Uterus (tissue), 4 donors: ENCODE measurements at places on chromosomes 2 and 18. TPM values are rescaled to one million over a fixed set of nuclear protein-coding genes. Genes with fewer than 3 reads are reported as not detected.

Gene TTN
- total RNA-seq, result 1.8 TPM

Gene TUBA3E
- total RNA-seq, result not detected

Gene MLPH
- 1.2 TPM for total RNA-seq

DNA sequence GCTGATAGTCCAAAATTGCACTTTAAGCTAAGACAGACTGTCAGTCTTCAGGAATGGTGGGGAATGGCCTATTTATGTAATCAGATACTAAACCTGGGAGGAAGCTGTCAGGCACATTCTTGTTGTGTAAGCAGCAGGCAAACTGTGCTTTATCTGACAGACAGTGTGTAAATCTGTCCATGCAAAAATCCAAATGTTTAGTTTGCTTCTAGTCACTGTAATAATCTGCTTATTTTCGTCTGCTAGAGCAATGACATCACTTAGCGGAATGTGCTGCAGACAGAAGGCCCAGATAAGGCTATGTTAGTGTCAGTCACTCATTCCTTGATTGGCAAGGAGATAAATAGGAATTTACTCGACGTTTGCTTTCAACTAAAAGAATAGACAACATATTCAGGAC is 263.5 kb downstream of the ZNF407 start:
- H3K4me3 ChIP-seq, result no peak overlapping the region
- H3K36me3 ChIP-seq, result no peaks in the 10 kb centered on the region
- H3K4me1 ChIP-seq, result no peaks in the 10 kb centered on the region
- DNase-seq, result no peak

Gene PIEZO2
- total RNA-seq, result 1.8 TPM

GRCh38 chr2:102310964-102311640 is at the start of gene IL1RL1:
Gene IL1RL1 (plus strand): TSS chr2:102311563. CDS start chr2:102338265, 26,702 bp downstream.
- no peak for DNase-seq
- no peak within 1 kb of the TSS for H3K4me3 ChIP-seq
- H3K27me3 ChIP-seq, result no peaks in the 10 kb centered on the region
- H3K27ac ChIP-seq, result no peak within 1 kb of the TSS

- no peak for DNase-seq
- no peak overlapping the region for H3K27ac ChIP-seq
- no peaks in the 10 kb centered on the region for H3K4me1 ChIP-seq
- no peaks in the 10 kb centered on the region for H3K36me3 ChIP-seq
These were observed 263.9 kb upstream of the UBE2E3 start for GRCh38 chr2:180716186-180717180.

Gene CNRIP1
- 58.1 TPM for total RNA-seq

Gene LOXL3
- 26.5 TPM for total RNA-seq

DNA sequence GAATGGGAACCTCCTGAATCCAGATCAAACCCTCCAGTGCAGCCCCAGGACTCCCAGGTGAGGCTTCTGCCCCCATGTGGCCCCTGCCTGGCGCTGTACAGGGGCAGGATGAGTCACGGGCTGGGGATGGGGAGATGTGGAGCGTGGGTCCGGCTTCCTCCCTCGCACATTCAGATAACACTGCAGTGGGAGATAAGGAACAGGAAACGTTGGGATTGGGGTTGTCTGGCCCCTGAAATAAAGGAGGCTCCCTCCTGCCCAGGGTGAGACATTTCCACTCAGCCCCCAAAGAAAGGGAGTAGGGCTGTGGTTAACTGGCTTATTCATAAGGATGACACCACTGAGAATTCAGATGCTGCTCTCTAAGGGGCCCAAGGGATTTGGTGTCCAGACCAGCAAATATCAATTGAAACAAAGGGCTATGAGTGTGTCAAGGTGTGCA is 30.7 kb downstream of the IGFBP5 start:
- no peak for DNase-seq
- no peak overlapping the region for H3K4me3 ChIP-seq
- H3K36me3 ChIP-seq, result no peaks in the 10 kb centered on the region
- no peaks in the 10 kb centered on the region for H3K4me1 ChIP-seq
- H3K27ac ChIP-seq, result peak overlapping the region; percentile 39

Gene TFCP2L1
- 6.2 TPM for total RNA-seq

DNA sequence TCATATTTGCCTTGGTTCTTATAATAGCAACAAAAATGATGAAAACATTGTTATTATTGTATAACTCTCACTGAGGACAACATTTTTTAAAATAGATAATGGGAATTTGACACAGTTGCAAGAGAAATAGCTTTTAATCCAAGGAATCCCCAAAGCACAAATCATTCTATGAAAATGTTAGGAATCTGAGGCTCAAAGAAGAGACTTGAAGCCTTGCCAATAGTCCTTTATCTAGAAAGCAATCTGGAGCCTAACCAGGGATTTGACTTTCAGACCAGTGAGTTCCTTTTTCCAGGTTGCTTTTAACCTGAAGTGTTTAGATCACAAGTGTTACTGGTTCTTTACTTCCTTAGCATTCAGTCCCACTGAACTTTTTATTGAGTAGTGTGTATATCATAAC is 574.5 kb upstream of the ZEB2 start:
- H3K27me3 ChIP-seq, result no peaks in the 10 kb centered on the region
- no peak for DNase-seq
- no peak overlapping the region for H3K4me3 ChIP-seq
- H3K4me1 ChIP-seq, result no peaks in the 10 kb centered on the region
- no peak overlapping the region for H3K27ac ChIP-seq
- H3K36me3 ChIP-seq, result no peaks in the 10 kb centered on the region

Gene TBR1
- not detected for total RNA-seq

DNA sequence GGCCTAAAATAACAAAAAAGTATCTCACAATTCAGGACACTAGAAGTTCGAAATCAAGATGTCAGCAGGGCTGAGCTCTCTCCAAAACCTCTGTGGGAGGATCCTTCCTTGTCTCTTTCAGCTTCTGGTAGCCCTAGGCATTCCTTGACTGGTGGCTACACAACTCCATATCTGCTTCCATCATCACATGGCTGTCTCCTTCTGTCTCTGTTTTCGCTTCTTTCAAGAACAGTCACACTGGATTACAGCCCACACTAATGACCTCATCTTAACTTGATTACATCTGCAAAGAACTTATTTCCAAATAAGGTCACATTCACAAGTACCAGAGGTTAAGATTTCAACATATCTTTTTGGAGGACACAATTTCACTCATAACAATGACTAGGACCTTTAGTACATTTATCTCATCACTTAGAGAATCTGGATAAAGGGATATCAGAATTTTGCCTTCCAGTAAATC is 275.2 kb downstream of the IRS1 start:
- peak; percentile 80 for DNase-seq
- H3K36me3 ChIP-seq, result no peaks in the 10 kb centered on the region
- peak overlapping the region; percentile 4 for H3K27ac ChIP-seq

GRCh38 chr18:77970814-77971213 is 721.2 kb downstream of the GALR1 start:
- no peak for DNase-seq
- no peak overlapping the region for H3K27ac ChIP-seq
- no peaks in the 10 kb centered on the region for H3K4me1 ChIP-seq
- H3K36me3 ChIP-seq, result no peaks in the 10 kb centered on the region
- H3K27me3 ChIP-seq, result no peaks in the 10 kb centered on the region

GRCh38 chr2:71243634-71244301 is 16.9 kb upstream of the PAIP2B start:
- no peaks in the 10 kb centered on the region for H3K27me3 ChIP-seq
- H3K27ac ChIP-seq, result no peak overlapping the region
- H3K4me3 ChIP-seq, result no peak overlapping the region
- DNase-seq, result no peak
- no peaks in the 10 kb centered on the region for H3K4me1 ChIP-seq

Gene SERPINB8
- 10.3 TPM for total RNA-seq

Gene ANTXR1
- total RNA-seq, result 63.0 TPM

Gene DES
- total RNA-seq, result 3,551 TPM

Gene KCNJ3
- total RNA-seq, result not detected

Gene MEP1B
- not detected for total RNA-seq

GRCh38 chr2:119142824-119143223 is 15.7 kb downstream of the C1QL2 start:
- no peak overlapping the region for H3K4me3 ChIP-seq
- H3K27ac ChIP-seq, result no peak overlapping the region
- no peak for DNase-seq
- no peaks in the 10 kb centered on the region for H3K36me3 ChIP-seq

GRCh38 chr2:103346780-103347179 is 584.9 kb downstream of the TMEM182 start:
- H3K36me3 ChIP-seq, result no peaks in the 10 kb centered on the region
- no peaks in the 10 kb centered on the region for H3K27me3 ChIP-seq
- H3K27ac ChIP-seq, result no peak overlapping the region
- DNase-seq, result no peak
- H3K4me1 ChIP-seq, result no peaks in the 10 kb centered on the region

GRCh38 chr2:182611009-182611408 is 105.0 kb upstream of the DNAJC10 start:
- no peak overlapping the region for H3K27ac ChIP-seq
- no peak overlapping the region for H3K4me3 ChIP-seq
- DNase-seq, result no peak

Gene SETBP1
- total RNA-seq, result 16.8 TPM

GRCh38 chr2:130390460-130391057 is 34.7 kb downstream of the PTPN18 start:
- peak overlapping the region; percentile 52 for H3K4me3 ChIP-seq
- H3K27me3 ChIP-seq, result no peaks in the 10 kb centered on the region
- H3K36me3 ChIP-seq, result no peaks in the 10 kb centered on the region
- no peaks in the 10 kb centered on the region for H3K4me1 ChIP-seq
- no peak for DNase-seq
- H3K27ac ChIP-seq, result peak overlapping the region; percentile 82

DNA sequence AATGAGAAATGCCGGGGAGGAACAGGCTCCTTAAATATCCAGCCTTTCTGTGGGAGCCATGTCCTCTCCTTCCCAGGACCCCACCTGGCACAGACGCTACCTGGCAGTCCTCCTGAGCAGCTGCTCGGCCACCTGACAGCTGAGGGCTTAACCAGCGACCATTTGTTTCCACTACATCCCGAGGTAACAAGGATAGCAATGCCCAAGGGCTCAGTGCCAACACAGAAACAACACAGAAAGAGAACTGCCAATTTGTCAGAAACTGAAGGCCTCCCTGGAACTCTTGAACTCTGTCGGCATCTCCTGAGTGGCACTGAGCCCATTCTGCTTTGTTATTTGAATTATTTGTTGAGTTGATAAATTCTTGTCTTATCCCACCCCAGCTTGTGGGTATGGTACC is 122.2 kb upstream of the ARHGAP28 start:
- H3K4me1 ChIP-seq, result no peaks in the 10 kb centered on the region
- no peaks in the 10 kb centered on the region for H3K36me3 ChIP-seq
- no peak overlapping the region for H3K27ac ChIP-seq
- H3K27me3 ChIP-seq, result no peaks in the 10 kb centered on the region
- H3K4me3 ChIP-seq, result no peak overlapping the region

DNA sequence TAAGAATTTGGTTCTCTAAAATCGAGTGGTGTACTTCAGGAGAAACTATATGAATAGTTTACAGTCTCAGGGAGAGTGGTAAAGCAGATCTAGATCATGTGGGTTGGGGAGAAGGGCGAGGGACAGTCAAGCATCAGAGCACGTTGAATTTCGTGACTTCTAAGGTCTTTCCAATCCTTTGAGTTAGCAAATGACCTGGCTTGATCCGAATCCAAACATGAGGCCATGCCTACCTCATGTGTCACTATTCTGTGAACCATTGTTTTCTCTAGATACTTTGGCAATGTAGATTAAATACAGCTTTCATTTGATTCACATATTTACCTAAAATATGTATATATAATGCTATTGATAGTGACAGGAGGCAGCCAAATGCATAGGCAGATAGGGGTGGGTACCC is 674.9 kb downstream of the NYAP2 start:
- H3K4me1 ChIP-seq, result no peaks in the 10 kb centered on the region
- no peak overlapping the region for H3K27ac ChIP-seq
- DNase-seq, result no peak

Gene MOB4
- total RNA-seq, result 46.5 TPM

Gene UGT1A8
- not detected for total RNA-seq

DNA sequence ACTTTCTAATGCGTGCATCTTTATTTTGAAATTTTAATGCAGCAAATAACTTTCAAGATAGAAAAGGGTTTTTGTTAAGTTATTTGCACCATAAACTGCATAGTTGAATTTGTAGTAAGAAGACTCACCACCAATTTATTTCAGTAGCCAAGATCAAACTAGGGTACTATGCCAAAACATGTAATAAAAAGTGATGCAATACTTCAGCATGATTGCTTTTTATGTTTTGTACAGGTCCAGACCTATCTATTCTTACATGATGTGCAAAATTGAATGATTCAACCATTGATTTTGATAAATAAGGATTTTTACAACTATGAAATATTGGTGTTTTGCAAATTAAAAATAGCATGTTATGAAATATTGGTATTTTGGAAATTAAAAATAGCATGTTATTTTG is 26.7 kb downstream of the AGPS start:
- H3K4me3 ChIP-seq, result no peak overlapping the region
- H3K27ac ChIP-seq, result no peak overlapping the region
- no peaks in the 10 kb centered on the region for H3K36me3 ChIP-seq
- no peaks in the 10 kb centered on the region for H3K4me1 ChIP-seq
- no peaks in the 10 kb centered on the region for H3K27me3 ChIP-seq

Gene CLEC4F
- total RNA-seq, result 2.4 TPM

DNA sequence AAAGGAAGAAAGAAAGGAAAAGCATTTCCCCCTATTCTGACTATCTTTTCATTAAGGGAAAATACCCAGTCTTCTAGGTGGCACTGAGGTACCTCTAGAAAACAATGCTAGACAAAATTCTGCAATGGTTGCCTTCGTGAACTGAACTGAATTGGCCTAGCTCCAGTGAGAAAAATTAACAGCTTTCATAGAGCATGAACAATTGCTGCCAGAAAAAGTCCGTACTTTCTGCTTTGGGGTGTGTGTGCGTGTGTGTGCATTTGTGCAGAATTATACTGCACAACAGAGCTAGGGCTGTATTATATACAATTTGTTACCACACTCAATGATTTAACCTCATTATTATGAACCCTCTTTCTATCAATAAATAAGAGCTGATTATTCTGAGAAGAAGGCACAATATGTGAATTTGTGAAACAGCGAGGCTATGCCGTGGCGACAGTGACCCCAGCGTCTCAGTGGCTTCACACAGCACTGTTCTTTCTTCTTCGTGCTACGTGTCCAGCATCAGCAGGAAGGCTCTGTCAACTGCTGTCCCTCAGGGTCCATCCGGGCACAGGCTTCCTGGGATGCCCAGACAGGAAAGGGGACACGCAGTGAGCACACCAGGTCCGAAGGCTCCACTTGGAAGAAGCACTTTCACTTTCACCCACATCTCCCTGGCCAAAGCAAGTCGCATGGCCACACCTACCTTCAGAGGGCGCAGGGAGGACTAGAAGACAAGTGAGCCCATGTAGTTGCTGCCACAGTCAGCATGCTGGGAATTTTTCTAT is 47.5 kb downstream of the PTGR3 start:
- H3K27ac ChIP-seq, result no peak overlapping the region
- H3K4me3 ChIP-seq, result no peak overlapping the region
- no peaks in the 10 kb centered on the region for H3K27me3 ChIP-seq
- H3K36me3 ChIP-seq, result no peaks in the 10 kb centered on the region
- no peaks in the 10 kb centered on the region for H3K4me1 ChIP-seq

Gene ANKRD30B
- total RNA-seq, result not detected
